K562 (cell line): ENCODE measurements at places on chromosomes 12 and 14. TPM values are rescaled to one million over a fixed set of nuclear protein-coding genes. Genes with fewer than 3 reads are reported as not detected.

GRCh38 chr14:83529531-83529930 is 1995.9 kb upstream of the SEL1L start:
- H3K27me3 ChIP-seq: no peaks in the 10 kb centered on the region
- H3K4me1 ChIP-seq: no peaks in the 10 kb centered on the region
- no peak for DNase-seq
- H3K4me3 ChIP-seq: no peak overlapping the region
- no peaks in the 10 kb centered on the region for H3K36me3 ChIP-seq

Gene HNRNPA1
- total RNA-seq: 1,768 and 1,994 TPM in 2 replicates

Gene KCNJ8
- total RNA-seq: 1.3 and 1.5 TPM in 2 replicates

DNA sequence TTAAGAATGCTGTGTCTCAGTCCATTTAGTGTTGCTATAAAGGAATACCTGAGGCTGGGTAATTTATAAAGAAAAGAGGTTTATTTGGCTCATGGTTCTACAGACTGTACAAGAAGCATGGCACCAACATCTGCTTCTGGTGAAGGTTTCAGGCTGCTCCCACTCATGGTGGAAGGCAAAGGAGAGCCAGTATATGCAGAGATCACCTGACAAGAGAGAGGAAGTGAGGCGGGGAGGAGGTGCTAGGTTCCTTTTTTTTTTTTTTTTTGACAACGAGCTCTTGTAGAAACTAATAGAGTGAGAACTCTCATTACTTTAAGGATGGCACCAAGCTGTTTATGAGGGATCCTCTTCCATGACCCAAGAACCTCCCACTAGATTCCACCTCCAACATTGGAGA is 121.6 kb downstream of the NUBPL start:
- no peaks in the 10 kb centered on the region for H3K36me3 ChIP-seq
- H3K27ac ChIP-seq: no peak overlapping the region
- no peaks in the 10 kb centered on the region for H3K27me3 ChIP-seq
- no peak for DNase-seq
- H3K4me3 ChIP-seq: no peak overlapping the region

DNA sequence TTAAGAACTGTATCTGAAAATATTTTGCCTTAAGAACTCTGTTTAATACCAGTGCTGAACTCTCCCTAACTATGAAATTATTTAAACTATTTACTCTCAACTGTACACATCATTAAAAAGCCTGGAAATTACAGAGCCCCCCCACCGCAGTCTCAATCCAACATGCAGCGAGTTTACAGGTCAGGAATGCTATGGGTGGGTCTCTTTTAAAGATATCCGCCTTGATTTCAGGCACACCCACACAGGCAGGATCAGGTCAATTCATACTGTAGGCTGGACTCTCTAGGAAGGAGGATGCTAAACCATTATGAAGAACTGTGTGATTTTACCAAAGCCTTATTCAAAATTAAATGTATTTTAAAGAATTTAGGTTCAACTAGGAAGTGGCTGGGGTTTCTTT is 16.5 kb downstream of the SPTLC2 start:
- H3K4me3 ChIP-seq: no peak overlapping the region
- peak; percentile 24 for DNase-seq
- H3K4me1 ChIP-seq: peaks cover 5% of the 10 kb centered on the region
- H3K27me3 ChIP-seq: no peaks in the 10 kb centered on the region
- no peak overlapping the region for H3K27ac ChIP-seq
- H3K36me3 ChIP-seq: peaks cover 25% of the 10 kb centered on the region; the same call in 2 of the 3 replicates

Gene PTPRQ
- total RNA-seq: not detected in 2 replicates

Gene NINJ2
- total RNA-seq: 2.3 and 2.6 TPM in 2 replicates

DNA sequence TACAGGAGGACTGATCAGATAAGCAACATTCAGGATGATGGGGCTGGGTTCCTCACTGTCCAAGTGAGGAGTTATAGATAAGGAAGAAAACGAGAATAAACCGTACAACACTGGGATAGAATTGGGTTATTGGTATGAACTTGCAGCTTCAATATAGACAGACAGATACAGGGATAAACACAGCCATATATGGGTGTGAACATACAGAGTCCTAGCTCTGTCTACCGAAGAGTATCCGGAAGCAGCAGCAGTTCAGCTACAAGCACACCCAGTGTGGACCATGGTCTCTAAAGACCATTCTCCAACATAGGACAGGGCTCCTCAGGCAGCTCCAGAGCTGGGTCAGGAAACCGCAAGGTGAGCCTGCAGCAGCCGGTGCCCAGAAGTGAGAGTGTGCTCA is 40.8 kb downstream of the CDC42BPB start:
- no peak for DNase-seq
- peaks cover 18% of the 10 kb centered on the region for H3K4me1 ChIP-seq
- H3K36me3 ChIP-seq: no peaks in the 10 kb centered on the region
- no peaks in the 10 kb centered on the region for H3K27me3 ChIP-seq
- H3K27ac ChIP-seq: no peak overlapping the region
- no peak overlapping the region for H3K4me3 ChIP-seq

DNA sequence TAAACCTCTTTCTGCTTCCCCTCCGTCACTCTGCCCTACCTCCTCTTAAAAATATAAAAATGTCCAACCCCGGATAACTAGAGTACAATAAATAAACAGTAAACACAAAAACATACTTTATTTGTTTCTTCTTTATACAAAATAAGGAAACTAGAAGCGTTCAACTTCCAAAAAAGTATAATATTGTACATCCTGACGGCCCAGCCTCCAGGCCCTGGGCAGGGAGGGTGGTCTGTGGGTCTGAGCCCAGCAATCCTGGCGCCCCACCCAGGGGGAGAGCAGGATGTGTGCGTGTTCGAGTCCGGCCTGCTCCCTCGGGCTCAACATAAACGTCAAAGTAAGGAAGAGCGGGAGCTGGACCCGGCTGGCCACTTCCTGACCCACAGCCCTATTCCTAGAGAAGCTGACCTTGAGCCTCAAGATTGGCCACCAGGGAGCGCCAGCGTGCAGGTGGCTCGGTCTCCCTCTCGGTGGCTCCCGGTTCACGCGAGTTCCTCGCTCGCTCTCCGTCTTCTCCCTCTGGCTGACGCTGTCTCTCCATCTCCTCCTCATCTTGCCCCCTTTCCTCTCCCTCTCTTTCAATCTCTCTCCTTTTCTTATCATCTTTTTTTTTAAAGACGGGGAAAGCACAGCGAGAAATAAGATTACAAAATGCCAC is 9.4 kb downstream of the LHX5 start:
- H3K27ac ChIP-seq: no peak overlapping the region
- H3K4me3 ChIP-seq: no peak overlapping the region
- peaks cover 30% of the 10 kb centered on the region for H3K27me3 ChIP-seq
- DNase-seq: peak; percentile 83

Gene SLC17A8
- total RNA-seq: not detected in 2 replicates

Gene CHGA
- total RNA-seq: 0.20 TPM in 1 of 2 replicates, not detected in the other

DNA sequence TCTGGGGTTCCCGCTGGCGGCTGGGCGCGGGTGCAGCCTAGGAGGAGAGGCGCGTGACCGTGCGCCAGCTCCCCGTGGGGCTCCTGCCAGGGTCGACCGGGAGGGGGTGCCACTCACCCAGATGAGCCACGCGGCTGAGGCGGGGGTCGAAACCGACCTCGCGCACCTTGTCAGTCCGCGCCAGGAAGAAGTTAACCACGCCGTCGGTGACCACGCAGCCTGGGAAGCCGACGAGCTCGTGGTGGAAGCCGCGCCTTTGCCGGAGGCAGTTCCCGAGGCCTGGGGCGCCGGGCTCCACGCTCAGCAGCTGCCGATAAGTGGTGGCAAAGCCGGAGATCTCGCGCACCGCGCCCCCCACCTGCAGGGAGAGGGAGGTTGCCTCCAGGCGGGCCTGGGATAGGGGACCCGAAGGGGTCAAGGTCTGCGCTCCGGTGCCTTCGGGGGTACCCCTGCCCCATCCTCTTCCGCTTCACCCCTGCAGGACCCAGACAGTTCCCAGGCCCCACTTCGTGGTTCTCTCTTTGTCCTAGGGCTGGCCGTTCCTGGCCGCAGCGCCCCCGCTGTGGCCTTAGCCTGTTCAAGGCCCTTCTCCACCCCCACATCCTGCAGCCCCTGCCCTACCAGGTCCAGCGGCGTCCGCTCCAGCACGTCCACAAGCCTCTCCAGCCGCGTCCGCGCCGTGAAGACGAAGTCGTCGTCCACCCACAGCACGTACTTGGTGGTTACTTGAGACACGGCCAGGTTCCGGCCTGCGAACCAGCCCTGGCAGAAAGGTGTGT is 5.3 kb downstream of the B4GALNT1 start:
- no peak overlapping the region for H3K27ac ChIP-seq
- no peak overlapping the region for H3K4me3 ChIP-seq
- DNase-seq: no peak
- H3K4me1 ChIP-seq: peaks cover 29% of the 10 kb centered on the region
- no peaks in the 10 kb centered on the region for H3K27me3 ChIP-seq

- H3K36me3 ChIP-seq: no peaks in the 10 kb centered on the region
- H3K27ac ChIP-seq: no peak overlapping the region
- no peak overlapping the region for H3K4me3 ChIP-seq
- no peaks in the 10 kb centered on the region for H3K4me1 ChIP-seq
Measured at GRCh38 chr12:44397631-44398030, 478.5 kb downstream of the NELL2 start.

Gene WNT1
- not detected in 2 replicates for total RNA-seq

GRCh38 chr12:20423557-20423956 is 55.2 kb downstream of the PDE3A start:
- no peaks in the 10 kb centered on the region for H3K4me1 ChIP-seq
- no peak for DNase-seq
- H3K27me3 ChIP-seq: no peaks in the 10 kb centered on the region
- no peaks in the 10 kb centered on the region for H3K36me3 ChIP-seq
- no peak overlapping the region for H3K4me3 ChIP-seq

Gene ADGRD1
- 11.7 and 12.8 TPM in 2 replicates for total RNA-seq

Gene OR4K5
- not detected in 2 replicates for total RNA-seq
